ENCODE measurements at places on chromosomes 12 and 14. TPM values are rescaled to one million over a fixed set of nuclear protein-coding genes. Genes with fewer than 3 reads are reported as not detected.

Gene SERPINA12
- total RNA-seq = not detected

Gene VPS33A
- 13.3 TPM for total RNA-seq

Gene GPHB5
- not detected for total RNA-seq

Gene ABCC9
- under 0.01 TPM for total RNA-seq

Gene NEUROD4
- total RNA-seq = not detected

Gene PRKCH
- total RNA-seq = 221 TPM

Gene ZDHHC22
- total RNA-seq = under 0.01 TPM

Gene RPL10L
- total RNA-seq = not detected

Gene B4GALNT3
- total RNA-seq = not detected

Gene SYCP3
- not detected for total RNA-seq

Gene SERPINA9
- total RNA-seq = not detected

Gene KRT75
- not detected for total RNA-seq

Gene RNASE2
- not detected for total RNA-seq

DNA sequence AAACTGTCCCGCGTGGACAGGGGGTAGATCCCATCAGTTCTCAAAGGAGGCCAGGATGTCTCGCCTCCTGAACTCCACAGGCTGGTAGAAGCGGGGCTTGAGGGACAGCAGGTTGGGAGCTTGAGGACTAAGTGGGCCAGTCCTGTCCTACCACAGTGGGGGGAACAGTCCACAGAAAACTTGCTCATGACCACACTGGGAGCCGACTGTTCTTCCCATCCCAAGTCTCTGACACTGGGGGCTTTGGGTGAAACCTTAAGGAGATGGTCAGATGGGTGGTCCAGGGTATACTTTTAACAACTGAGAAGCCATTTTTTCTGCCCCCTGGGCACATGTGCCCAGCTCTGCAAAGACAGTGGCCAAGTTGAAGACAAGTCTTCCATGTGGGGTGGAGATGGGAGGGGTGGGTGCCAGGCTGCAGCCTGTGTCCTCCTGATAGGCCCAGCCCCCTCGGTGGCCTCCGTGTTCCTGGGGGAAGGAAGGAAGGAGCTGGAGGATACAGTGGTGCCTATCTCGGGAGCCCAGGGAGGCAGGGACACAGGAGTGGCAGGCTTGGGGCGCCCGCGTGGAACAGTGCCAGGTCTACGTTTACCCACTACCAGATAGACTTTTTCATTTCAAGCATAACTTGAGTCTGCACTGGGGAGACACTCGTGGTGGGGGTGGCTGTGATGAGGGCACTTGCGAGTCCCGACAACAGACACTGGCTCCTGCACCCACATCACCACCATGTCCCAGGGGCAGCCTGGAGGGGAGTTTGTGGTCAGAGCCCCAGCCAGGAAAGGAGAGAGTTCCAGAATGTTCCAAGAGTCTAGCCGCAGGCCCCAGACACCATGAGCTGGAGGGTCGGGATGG, 14.7 kb downstream of the RHOF start:
- no peak for DNase-seq

GRCh38 chr12:49323524-49324097, 556 bp downstream of the TROAP start:
- DNase-seq = no peak

- DNase-seq = no peak
Measured at GRCh38 chr14:65783101-65783500, 370.6 kb downstream of the FUT8 start.

DNA sequence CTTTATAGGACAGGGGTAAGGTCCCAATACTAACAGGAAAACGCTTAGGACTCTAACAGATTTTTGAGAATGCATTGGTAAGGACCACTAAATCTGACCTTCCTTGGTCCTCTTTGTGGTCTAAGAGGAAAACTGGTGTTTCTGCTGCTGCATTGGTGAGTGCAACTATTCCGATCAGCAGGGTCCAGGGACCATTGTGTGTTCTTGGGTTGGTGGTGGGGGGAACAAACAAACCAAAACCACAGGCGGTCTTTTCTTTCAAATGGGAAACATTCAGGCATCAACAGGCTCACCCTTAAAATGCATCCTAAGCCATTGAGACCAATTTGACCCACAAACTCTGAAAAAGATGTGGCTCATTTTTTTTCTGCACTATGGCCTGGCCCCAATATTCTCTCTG, 20.7 kb downstream of the EPYC start:
- no peak for DNase-seq

DNA sequence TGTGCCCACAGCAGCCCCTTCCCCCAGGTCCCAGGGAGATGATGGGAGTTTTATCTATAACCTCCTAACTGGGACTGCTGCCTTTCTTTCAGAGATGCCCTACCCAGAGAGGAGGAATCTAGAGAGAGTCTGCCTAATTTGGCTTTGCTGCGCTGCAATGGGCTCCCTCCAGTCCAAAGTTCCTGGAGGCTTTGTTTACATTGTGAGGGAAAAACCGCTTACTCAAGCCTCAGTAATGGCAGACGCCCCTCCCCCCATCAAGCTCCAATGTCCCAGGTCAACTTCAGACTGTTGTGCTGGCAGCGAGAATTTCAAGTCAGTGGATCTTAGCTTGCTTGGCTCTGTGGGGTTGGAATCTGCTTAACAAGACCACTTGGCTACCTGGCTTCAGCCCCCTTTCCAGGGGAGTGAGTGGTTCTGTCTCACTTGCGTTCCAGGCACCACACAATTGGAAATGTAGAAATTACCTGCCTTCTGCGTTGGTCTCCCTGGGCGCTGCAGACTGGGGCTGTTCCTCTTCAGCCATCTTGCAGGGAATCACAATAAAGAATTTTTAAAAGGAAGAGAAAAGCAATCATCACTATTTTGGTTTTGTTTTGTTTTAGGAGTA, 262.5 kb downstream of the FOXG1 start:
- DNase-seq = no peak

- no peak for DNase-seq
Measured at GRCh38 chr12:60704171-60704914, 1108.5 kb downstream of the SLC16A7 start.

DNA sequence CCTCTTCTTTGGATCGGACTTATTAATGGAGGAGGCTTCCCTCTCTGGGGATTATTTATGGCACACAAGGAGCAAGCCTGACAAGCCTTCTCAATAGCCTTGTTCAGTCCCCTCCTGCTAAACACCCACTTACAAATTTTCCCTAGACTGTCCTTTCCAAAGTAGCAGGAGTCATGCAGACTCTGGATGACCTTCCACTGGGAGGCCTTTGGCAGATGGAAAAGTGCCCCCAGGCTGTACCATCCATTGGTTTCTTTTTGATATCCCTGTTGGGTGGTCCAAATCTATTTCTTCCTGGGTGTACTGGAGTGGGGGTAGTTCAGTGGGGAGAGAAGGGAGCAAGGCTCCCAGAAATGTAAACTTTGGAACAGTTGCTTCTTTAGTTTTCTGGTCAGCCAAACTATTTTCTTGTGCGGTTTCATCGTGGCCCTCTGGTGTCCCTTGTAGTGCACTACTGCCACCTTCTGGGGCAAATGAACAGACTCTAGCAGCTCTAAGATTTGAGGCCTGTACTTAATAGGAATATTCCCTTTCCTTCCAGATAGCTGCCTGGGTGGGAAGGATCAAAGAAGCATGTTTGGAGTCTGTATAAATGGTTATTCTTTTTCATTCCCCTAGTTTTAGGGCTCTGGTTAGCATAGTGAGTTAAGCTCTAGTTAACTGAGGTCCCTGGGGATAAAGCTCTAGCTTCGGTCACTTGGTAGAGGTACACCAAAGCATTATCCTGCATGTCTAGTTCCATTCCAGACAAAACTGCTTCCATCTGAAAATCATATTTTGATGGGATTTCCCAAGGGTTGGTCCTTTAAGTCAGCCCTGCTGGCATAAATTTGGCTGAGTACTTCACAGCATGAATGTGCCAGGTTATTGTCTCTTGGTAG, 409.5 kb downstream of the SLC6A15 start:
- DNase-seq = peak; percentile 66

DNA sequence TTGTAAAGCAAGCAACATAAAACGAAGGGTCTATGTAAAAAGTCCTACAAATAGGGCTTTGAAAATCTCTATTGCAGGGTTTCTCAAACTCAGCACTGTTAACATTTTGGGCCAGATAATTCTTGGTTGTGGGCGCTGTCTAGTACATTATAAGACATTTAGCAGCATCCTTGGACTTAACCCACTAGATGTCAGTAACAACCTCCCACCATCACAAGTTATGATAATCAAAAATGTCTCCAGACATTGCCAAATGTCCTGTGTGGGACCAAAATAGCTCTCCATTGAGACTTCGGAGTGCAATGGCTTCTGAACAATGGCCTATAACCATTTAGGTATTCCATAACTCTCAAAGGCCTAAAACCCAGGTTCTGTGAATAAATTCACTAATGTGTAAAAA, 22.9 kb upstream of the DHRS7 start:
- DNase-seq = no peak

DNA sequence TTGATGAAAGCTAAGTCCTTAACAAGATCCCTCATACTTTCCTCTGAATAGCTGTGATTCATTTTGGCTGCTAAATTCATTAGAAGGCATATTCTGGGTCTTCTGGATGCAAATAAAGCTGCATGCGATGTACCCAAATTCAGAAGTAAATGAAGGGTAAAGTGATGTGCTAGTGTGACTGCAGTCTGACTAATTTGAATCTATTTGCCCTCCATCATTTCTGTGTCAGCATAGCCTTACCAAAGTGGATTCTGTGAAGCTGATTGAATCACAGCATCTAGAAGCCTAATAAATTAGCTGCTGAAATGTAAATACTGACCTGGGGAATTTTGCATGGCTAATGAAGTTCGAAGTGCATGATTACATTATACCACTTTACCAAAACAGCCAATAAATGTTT, 162.2 kb downstream of the TPH2 start:
- DNase-seq = no peak

- peak; percentile 57 for DNase-seq
Measured at GRCh38 chr12:22459838-22460490, 84.4 kb downstream of the C2CD5 start.

DNA sequence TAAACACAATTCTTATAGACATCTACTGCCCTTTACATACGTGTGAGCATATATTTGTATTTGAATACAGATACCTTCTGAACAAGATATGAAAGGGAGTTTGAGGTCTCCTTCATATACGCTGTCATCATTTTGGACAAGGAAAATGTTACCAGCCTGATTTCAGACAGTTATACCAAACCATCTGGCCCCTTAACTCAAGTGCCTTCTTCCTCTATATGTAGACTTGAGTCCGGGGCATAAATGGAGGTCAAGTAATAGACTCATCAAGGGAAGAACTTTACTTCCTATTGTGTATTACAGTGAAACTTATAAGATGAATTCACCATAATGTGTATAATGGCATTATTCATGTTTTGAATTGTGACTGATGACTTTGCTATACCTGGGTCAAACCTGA, 52.2 kb downstream of the FAR2 start:
- no peak for DNase-seq

- no peak for DNase-seq
Measured at GRCh38 chr12:40833818-40834217, 141.6 kb downstream of the CNTN1 start.

DNA sequence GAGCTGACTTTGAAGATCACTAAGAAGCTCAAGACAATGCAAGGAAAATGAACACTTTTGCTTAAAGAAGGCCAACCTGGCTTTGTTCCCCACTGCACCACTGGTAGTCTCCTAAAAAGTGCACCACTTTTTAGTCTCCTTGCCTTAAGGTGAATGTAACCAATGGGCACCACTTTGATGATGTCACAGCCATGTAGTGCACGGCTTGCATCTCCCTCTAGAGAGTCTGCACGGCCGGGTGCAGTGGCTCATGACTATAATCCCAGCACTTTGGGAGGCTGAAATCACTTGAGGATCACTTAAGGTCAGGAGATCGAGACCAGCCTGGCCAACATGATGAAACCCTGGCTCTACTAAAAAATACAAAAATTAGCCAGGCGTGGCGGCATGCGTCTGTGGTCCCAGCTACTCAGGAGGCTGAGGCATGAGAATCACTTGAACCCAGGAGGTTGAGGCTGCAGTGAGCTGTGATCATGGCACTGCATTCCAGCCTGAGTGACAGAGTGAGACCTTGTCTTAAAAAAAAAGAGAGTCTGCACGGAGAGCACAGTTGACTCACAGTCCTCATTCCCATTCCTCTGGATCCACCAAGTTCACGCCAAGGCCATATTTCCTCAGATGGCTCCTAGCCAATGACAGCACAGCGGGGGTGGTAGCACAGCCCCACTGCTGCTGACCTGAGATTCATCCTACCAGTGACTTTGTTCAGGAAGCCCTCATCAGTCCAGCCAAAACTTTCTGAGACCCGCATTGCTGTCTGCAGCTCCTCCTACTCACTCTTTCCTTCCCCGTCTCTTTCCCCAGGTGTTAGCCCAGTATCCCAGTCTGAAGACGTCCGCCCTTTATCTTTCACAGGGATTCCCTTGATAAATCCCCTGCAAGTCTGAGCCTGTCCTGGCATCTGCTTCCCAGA, 16.5 kb upstream of the IFT81 start:
- DNase-seq = peak; percentile 85

DNA sequence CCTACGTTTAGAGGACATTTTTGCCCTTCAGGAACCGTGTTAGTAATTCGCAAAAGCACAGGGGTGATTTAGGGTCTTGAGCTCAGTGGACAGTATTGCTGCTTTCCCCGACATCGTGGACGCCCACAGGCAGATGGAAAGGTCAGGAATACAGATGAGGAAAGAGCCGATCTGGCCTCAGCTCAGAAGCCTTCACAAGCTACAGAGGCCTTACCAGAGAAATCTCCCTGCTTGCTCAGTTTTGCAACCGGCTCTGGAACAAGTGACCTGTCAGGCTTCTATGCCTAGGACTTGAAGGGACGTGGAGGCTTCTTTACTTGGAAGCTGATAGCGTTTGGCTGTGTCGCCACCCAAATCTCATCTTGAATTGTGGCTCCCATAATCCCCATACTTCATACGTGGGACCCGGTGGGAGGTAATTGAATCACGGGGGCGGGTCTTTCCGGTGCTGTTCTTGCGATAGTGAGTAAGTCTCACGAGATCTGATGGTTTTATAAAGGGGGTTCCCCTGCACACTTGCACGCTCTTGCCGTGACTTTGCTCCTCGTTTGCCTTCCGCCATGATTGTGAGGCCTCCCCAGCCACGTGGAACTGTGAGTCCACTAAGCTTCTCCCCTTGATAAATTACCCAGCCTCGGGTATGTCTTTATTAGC, 332.5 kb downstream of the MED13L start:
- DNase-seq = no peak

- no peak for DNase-seq
Measured at GRCh38 chr12:131776237-131776889, 51.8 kb upstream of the MMP17 start.

DNA sequence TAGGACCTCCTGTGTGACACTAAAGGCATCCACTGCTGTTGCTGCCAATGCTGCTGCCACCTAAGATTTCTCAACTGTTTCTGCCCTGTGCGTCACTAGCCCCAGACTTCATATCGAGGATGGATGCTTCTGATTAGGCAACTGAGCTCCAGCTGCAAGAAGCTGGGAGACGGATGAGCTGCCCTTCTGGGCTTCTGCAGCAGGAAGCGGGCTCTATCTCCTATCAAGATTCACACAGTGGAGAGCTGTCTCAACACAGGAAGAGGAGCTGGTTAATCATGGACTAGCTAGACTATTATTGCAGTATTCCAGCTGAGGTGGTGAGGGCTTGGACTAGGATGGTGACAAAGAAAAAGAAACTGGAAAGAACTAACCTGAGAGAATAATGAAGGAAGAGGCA, 59.2 kb upstream of the PELI2 start:
- no peak for DNase-seq

All from lung microvascular endothelial cell (primary cell).